ENCODE measurements at places on chromosomes 3 and 15.

DNA sequence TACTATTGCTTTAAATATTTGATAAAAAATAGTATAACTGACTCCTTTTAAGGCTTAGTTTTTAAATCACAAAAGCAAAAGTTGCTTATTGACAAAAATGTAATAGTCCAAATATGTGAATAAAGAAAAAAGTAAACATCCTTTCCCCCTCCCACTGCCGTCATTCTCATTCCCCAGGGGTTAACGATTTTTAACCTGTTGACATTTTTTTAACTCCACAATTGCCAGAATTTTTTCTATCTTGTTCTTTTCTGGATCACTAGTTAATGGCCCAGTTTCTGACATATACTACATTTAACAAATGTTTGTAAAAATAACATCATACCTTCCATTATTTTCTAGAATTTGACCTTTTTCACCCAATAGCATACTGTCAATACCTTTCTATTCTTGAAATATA is 60.6 kb upstream of the TCF12 start:
- no peak for DNase-seq

- no peak for DNase-seq
Observed at GRCh38 chr3:120854908-120855526, 53.0 kb upstream of the STXBP5L start.

- DNase-seq, result no peak
Observed at GRCh38 chr15:90082140-90082715, 20.0 kb downstream of the IDH2 start.

DNA sequence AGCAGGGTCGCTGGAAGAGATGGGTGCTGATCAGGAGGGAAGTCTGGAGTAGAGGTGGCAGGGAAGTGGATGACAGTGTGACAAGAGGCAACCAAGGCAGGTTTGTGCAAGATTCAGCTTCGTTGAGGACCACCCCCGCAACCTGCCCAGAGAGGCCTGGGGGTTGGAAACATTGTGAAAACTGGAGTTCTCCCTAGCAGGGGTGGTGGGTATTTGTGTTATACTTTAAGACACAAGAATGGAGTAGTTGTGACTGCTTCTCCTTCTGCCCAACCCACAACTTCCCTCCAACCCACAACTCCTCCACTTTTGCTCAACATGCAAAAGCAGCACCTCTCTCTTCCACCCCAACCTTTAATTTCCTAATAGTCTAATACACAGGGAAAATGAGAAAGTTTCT is 8.6 kb upstream of the ARNT2 start:
- DNase-seq, result peak; percentile 28

GRCh38 chr15:25248583-25249235 is 190.1 kb downstream of the UBE3A start:
- DNase-seq, result no peak

DNA sequence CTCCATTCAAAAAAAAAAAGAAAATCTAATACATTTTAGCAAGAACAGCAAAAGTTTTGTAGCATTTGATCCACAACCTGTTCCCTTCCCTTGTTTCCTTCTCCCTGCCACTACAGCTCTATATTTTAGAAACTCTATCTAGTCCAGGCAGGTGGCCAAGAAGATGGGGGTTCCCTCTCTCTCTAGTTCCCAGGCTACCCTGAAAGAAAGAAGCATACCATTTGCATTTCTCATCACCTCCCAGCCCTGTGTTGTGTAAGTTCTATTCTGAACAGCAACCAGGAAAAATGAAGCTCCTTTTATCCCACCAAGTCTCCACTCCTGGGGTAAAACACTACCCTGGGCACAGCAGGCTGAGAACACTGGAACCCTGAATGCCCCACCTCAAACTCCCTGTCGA is 100.0 kb downstream of the PCCB start:
- DNase-seq, result no peak

DNA sequence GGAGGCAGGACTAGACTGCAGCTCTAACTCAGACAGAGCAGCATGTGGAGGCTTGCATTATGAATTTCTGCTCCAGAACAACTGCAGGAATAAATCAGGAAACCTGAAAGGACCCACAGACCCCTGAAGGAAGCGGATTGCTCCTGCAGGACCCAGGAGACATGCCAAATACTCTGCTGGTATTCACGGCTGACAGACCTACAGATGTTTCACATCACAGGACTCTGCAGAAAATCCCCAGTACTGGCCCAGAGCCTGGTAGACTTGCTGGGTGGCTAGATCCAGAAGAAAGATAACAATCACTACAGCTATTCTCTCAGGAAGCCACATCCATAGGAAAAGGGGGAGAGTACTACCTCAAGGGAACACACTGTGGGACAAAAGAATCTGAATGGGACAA is 942.1 kb downstream of the AGBL1 start:
- no peak for DNase-seq

DNA sequence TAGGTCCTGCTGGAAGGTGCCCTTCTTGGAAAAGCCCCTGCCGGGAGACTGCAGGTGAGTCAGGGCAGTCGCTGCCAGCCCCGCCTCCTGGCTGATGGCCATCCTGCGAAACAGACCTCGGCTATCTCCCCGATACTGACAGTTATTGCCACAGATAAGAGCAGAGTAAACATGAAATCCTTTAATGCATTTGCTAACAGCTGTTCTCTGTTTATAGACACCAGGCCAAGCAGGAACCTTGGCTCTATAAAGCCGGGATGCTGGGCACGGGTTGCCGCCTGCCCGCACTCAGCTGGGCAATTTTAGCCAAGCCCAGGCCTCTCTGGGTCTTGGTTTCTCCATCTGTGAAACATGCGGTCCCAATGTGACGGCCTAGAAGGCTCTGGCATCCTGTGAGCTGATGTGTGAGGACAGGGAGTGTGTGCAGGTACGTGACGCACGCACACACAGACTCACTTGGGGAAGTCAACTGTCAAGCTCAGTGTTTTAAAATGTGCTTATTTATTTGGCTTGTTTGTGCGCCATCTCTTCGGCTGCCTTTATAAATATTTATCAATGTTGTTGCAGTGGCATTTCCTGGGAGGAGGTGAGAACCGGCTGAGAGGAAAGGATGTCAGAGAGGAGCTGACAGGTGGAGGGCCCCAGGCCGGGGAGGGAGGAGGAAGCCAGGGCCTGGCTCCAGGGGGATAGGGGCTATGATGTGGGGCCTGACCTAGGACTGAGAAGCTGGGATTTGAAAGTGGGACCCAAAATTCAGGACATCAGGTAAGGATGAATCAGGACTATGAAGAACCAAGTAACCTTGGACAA is 50.8 kb upstream of the PRR23E start:
- no peak for DNase-seq

DNA sequence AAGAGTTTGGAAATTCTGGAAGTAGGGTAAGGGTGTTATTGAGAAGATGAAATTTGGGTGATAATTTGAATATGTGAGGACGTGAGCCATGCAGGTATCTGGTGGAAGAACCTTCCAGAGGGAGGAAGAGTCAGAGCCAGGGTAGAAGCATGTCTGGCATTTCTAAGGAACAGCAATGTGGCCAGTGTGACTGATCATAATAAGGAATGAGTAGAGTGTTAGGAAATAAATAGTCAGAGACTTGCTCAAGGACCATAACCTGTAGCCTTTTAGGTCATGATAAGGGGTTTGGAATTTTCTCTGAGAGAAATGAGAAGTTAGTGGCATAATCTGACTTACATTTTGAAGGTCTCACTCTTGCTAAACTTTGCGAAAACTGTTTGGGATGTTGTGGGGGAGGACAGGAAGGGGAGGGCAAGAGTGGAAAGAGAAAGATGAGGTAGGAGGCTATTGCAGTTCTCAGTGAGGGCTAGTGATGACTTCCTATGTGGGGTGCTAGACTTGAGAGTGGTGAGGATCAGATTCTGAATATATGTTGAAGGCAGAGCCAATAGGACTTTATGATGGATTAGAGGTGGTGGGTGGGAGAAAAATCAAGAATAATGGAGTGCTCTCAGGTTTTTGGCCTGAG is 568.3 kb downstream of the AGBL1 start:
- no peak for DNase-seq

- no peak for DNase-seq
Observed at GRCh38 chr3:42886294-42886822, 10.7 kb upstream of the CYP8B1 start.

DNA sequence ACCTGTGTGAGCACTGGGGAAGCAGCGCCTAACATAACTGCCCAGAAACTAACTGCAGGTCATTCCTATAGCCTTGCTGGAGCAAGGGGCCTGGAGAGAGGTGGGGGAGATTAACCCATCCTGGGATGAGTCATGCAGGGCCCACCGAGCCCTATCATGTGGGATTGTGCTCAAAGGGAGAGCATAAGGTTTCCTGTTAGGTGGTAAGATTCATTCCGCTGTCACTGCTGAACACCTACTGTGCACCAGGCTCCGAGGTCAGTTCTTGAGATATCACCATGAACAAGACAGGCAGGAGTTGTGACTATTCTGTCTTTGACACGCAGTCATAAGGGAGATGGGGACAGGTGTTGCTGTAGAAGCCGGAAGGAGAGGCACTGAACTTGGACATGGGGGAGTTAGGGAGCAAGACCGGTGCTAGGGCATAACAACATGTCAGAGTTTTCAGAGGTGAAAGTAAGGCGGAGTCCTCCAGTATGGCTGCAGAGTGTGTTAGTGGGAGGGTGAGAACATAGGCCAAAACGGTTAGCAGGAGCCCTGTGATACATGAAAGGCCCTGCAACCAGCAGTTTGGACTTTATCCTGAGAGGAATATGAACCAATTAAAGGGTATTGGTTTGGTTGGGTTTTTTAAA is 2.4 kb downstream of the SLC25A38 start:
- DNase-seq, result no peak

DNA sequence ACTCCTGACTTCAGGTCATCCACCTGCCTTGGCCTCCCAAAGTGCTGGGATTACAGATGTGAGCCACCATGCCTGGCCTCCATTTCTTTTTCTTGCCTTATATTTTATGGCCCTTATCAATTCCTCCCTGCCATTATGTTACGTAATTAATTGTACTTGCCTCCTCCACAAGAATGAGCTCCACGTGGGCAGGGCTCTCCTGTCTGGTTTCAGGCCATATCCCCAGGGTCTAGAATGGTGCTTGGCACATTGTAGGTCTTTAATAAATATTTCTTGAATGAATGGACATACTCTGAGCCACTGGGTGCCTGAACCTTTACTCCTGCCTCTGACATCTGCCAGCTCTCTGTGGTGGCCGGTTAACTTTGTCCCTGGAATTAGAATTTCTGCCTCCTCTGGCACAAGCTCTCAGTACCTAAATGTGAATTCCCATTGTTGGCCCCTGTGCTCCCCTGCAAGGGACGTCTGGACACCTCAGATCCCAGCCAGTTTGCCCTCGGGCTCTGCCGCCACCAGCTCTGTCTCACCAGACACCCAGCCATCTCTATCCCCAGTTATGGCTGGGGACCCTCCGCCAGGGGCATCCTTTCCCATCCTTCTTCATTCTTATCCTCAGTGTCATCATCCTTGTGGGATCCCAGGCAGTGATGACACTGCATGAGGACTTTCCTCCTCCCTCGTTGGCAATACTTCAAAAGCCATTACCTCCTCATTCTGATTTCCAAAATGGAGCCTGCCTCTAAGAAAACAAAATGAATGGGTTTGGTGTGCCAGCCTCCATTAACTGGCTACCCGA is 165.6 kb upstream of the SMAD3 start:
- no peak for DNase-seq

- DNase-seq, result no peak
Observed at GRCh38 chr3:180690061-180690460, 10.8 kb upstream of the CCDC39 start.

GRCh38 chr15:68650901-68651709 is 72.3 kb downstream of the CORO2B start:
- DNase-seq, result no peak

DNA sequence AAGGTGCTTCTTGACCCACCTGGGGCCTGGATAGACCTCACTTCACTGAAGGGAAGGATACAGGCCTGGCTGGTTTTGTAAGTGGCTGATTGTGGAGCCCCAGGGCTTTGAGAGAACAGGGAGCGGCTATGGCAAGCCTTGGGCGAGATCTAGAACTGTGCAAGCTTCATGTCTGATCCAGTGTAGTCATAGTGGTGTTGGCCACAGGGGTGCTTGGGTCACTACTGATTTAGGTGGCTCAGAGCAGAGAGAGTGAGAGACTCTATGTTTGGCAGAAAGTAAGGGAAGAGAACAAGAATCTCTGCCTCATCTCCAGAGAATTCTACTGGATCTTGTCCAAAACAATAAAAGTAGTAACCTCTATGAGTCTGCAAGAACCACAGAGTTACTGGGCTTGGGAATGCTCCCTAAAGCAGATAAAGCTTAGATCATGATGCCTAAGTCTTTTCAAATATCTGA is 394.2 kb upstream of the EPHA3 start:
- DNase-seq, result no peak
